ENCODE measurements at places on chromosomes 7 and 10.

DNA sequence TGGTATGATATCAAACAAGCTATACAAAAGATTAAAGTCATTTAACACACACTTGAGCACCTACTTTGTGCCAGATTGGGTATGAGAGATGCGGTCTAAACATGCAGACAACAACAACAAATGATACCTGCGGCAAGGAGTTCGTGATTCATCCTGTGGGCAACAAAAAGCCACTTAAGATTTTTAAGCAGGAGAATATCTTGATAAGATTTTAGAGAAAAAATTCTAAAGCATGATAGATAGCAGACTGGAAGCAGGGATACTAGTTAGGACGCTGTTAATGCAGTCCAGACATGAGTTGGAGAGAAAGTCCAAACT lies 1.6 kb upstream of the KBTBD2 start:
- DNase-seq = no peak

- no peak for DNase-seq
These were observed 18.6 kb downstream of the C7orf33 start for GRCh38 chr7:148609045-148609725.

DNA sequence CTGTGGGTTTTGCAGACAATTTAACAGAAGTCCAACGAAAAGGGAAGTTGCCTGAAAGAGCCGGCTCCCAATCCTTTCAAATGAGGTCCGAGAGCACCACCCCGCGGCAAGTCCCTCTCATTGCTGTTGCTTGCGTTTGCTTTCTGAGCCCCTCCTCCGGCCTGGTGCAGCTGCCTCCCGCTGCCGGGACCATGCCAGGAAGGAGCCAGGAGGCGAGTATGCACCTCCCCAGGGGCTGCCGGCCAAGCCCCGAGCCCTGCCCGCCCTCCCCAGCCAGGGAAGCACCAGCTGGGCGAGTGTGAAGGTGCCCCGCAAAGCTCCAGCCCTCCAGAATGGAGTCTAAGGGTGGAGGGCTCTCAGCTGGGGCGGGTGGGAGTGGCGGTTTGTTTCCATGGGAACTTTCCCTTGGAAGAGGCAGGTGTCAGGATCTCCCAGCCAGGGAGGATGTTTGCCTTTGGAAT lies 25.8 kb upstream of the PPP2R2D start:
- peak; percentile 86 for DNase-seq

DNA sequence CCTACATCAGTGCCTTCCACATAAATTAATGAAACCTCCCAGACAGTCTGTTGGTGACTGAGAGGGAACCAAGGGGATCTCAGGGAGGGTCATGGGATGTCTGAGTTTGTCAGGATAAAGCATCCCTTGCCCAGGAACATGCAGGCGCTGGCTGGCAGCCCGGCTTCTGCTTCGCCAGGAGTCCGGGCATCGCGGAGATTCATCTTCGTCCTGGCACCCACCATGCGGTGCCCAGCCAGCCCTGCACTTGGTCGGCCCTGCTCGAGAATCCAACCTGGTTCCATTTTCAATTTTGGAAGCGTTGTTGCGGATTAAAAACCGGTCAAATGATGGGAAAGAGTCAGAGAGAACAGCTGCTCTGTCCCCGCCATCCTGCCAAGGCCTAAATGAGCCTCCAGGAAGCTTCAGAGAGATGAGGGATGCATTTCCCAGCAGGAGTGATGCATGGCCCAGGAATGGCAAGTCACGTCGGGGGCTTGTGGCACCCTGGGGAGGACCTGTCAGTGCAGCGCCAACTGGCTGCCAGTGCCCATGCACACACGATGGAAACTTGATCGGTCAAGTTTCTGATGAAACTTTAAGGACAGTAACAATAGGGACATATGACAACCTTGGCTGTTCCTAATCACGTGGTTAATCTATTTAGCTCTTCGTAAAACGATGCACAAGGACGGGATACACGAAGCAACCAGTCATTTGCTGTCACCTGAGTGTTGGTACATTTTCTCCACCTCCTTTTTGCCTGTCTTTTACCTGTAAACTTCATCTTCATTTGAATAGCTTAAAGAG lies 260.8 kb upstream of the MKI67 start:
- DNase-seq = no peak

DNA sequence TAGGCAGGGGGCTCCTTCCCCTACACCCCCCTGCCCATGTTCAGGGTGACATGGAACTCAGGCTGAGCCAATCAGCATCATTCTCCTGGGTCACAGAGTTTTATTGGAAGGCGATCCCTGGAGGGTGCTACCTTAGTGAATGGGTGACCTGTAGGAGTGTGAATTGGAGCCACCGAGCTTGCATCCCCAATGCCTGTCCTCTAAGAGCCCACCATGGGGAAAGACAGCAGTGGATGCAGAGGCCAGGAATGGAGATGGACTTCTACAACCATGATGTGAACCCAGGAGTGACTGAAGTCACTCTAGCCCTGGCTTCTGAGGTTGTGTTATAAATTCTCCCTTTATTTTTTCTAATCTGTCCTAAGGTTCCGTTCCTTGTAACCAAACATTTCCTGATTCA lies 89.4 kb downstream of the CCDC71L start:
- no peak for DNase-seq

- DNase-seq = no peak
These were observed 41.1 kb downstream of the OTUD1 start for GRCh38 chr10:23479798-23480473.

GRCh38 chr7:129781928-129782817 lies 170.6 kb downstream of the UBE2H start:
- no peak for DNase-seq

- DNase-seq = no peak
These were observed 234.7 kb upstream of the NPY start for GRCh38 chr7:24049296-24049695.

DNA sequence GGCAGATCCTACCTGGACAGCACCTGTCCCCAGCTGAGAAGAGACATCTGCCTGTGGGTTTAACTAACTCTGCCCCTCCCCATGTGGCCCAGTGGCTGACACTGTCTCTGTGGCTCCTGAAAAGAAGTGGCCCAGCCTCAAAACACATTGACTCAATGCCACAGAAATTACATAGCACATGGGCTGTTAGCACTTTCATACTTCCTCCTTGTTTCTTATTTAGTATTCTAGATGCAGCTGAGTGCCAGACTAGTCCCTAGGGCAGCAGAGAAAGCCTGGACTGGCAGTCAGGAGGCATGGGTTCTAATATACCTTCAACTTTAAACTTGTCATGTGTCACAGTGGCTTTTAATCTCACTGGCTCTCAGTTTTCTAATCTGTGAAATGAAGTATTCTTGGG lies 171.0 kb downstream of the TRIL start:
- no peak for DNase-seq

- no peak for DNase-seq
These were observed 34.2 kb upstream of the AKR1B1 start for GRCh38 chr7:134493091-134493490.

DNA sequence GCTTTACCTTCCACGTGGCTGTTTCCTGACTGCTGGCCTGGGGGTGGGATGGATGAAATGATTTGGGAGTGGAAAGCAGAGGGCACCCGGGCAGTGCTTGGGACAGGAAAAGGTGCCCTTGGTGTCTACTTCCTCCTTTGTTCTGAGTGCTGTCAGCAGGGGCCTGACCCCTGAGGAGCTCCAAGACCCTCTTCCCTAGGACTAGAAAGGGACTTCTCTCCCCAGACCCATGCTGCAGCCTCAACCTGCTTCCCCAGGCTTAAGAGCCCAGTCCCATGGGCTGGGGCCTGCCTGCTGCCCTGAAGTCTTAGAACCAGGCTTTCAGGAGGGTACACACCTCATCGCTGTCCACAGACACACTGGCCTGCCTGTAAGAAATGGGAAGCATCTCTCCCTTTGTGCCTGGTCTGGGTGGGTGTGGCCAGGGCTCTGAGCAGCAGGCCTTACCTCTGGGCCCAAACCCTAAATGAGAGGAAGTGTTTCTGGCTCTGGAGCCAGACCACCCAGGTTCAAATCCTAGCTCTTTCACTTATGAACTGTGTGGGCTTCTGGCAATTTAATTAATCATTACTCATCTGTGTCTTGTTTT lies 12.9 kb downstream of the CDH23 start:
- no peak for DNase-seq

DNA sequence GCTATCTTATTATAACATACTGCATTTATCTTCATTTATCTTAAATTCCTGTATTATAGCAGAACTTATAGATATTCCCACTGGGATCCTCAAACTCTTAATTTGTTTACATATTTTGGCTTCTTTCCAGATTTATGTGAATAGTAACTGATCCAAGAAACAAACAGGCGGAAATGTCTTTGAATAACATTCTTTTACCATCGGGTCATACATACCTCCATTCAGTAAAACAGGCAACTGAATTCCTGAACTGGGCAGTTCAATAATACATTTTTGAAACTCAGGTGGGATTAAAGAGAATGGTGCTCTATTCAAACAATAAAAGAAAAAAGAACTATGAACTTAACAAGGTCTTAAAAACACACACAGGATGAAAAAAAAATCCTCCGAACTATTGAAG lies 337.4 kb downstream of the CRPPA start:
- peak; percentile 65 for DNase-seq

- DNase-seq = no peak
These were observed 5.8 kb upstream of the C1GALT1 start for GRCh38 chr7:7176406-7177043.

DNA sequence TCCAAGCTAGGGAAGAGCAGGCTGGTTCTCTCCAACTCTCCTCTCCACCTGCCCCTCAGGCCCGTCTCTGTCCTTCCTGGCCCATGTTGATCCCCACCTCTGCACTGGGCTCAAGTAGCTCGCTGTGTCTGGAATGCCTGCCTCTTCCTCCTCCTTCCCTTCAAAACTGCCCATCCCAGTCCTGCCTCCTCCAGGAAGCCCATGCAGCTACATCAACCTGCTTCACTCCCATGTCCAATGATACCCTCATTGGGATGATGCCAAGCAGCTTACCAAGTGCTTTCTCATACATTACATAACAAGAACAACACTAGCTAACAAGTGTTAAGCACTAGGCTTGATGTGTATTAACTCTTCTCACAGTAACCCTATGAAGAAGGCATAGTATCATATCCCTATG lies 8.2 kb downstream of the ASB10 start:
- no peak for DNase-seq

GRCh38 chr10:6721964-6722615 lies 142.0 kb upstream of the PRKCQ start:
- DNase-seq = no peak

DNA sequence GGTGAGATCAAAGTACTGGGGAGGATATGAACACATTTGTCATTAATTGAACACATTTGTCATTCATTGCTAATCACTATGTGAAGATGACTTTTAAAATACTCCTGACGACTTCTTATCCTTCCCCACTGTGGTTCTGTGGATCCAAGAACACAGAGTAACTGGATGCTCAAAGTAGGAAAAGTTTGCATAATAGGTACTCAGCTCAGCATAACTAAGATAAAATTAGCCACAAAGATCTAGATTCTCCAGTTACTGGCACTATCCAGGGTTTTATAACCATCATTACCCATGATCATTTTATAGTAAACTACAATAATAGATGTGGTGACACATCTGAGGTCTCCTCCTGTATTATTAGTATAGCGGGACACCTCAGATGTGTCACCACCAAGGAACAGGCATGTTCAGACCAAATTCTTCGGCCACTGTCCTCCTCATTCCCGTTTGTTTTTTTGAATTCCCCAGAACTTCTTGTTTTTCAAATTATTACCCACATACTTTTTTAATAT lies 163.6 kb upstream of the LRRTM3 start:
- no peak for DNase-seq

DNA sequence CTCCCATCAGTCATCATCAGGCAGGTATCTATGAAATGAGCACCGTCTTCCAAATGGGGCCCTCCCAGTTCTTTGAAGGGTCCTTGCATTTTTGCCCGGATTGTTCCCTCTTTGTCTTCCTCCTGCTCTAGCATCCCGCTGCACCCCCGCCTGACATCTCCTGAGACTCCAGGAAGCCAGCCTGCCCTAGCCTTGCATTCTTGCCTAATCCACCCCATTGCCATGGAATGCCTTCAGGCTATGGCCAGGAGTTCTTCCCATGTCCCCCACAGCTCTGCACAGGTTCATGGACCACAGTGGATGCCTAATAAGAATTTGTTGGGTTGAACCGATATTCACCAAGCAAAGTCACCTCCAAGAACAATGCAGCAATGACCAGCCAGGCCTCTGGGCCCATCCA lies 62.1 kb downstream of the ZMIZ1 start:
- no peak for DNase-seq

- DNase-seq = peak; percentile 32
These were observed 53.7 kb upstream of the DPYSL4 start for GRCh38 chr10:132133005-132133404.
